Bladder microvascular endothelial cell (primary cell): ENCODE measurements at places on chromosomes 2 and 18. TPM values are rescaled to one million over a fixed set of nuclear protein-coding genes. Genes with fewer than 3 reads are reported as not detected.

NRP2 gene
- total RNA-seq: 109 and 270 TPM in 2 replicates

RANBP2 gene
- 44.2 and 108 TPM in 2 replicates for total RNA-seq

GPN1 gene
- total RNA-seq: 30.9 and 43.2 TPM in 2 replicates

SMCHD1 gene
- total RNA-seq: 42.1 and 97.9 TPM in 2 replicates

GALNT14 gene
- 0.13 and 0.32 TPM in 2 replicates for total RNA-seq

KLF7 gene
- 7.1 and 21.3 TPM in 2 replicates for total RNA-seq

LRRC30 gene
- not detected in 2 replicates for total RNA-seq

STAT4 gene
- total RNA-seq: under 0.01 and 1.4 TPM in 2 replicates

LINC00305 gene
- not detected in 2 replicates for total RNA-seq

NXPH2 gene
- not detected in 2 replicates for total RNA-seq

CNGA3 gene
- not detected in 2 replicates for total RNA-seq

PRKAG3 gene
- not detected in 2 replicates for total RNA-seq

TRMT61B gene
- 7.9 and 13.5 TPM in 2 replicates for total RNA-seq

RAB11FIP5 gene
- 31.2 and 46.3 TPM in 2 replicates for total RNA-seq

EML6 gene
- 0.13 and 0.16 TPM in 2 replicates for total RNA-seq

VAMP8 gene
- total RNA-seq: 6.2 and 10.1 TPM in 2 replicates

PROM2 gene
- 0.44 TPM in 1 of 2 replicates, not detected in the other for total RNA-seq

HOXD13 gene
- total RNA-seq: not detected in 2 replicates

SLC8A1 gene
- total RNA-seq: 0.94 and 1.9 TPM in 2 replicates

PLGLB2 gene
- total RNA-seq: 0.65 and 2.4 TPM in 2 replicates

SERPINB10 gene
- total RNA-seq: not detected in 2 replicates

DYSF gene
- total RNA-seq: 166 and 175 TPM in 2 replicates

CNDP1 gene
- total RNA-seq: not detected in 2 replicates

SERPINB13 gene
- not detected in 2 replicates for total RNA-seq

TMEM182 gene
- total RNA-seq: 0.16 and 0.76 TPM in 2 replicates

COLEC12 gene
- total RNA-seq: 0.49 and 61.7 TPM in 2 replicates

ANKRD29 gene
- 3.8 and 4.9 TPM in 2 replicates for total RNA-seq

ITGB6 gene
- total RNA-seq: not detected in 2 replicates

GKN2 gene
- not detected in 2 replicates for total RNA-seq

STPG4 gene
- total RNA-seq: 0.16 and 0.31 TPM in 2 replicates

FAM161A gene
- 0.97 and 1.8 TPM in 2 replicates for total RNA-seq
